ENCODE measurements at places on chromosomes 6 and 20. TPM values are rescaled to one million over a fixed set of nuclear protein-coding genes. Genes with fewer than 3 reads are reported as not detected.
A peak's percentile ranks its signal among the peaks of the same experiment; 100 is the strongest.

C6orf47 gene
- total RNA-seq, result 9.6 TPM

- peak; percentile 26 for DNase-seq
These were observed 23.6 kb upstream of the ANKRD60 start for GRCh38 chr20:58251979-58252591.

GRCh38 chr20:61804752-61805295 is 260.9 kb downstream of the TAF4 start:
- no peak for DNase-seq

DNA sequence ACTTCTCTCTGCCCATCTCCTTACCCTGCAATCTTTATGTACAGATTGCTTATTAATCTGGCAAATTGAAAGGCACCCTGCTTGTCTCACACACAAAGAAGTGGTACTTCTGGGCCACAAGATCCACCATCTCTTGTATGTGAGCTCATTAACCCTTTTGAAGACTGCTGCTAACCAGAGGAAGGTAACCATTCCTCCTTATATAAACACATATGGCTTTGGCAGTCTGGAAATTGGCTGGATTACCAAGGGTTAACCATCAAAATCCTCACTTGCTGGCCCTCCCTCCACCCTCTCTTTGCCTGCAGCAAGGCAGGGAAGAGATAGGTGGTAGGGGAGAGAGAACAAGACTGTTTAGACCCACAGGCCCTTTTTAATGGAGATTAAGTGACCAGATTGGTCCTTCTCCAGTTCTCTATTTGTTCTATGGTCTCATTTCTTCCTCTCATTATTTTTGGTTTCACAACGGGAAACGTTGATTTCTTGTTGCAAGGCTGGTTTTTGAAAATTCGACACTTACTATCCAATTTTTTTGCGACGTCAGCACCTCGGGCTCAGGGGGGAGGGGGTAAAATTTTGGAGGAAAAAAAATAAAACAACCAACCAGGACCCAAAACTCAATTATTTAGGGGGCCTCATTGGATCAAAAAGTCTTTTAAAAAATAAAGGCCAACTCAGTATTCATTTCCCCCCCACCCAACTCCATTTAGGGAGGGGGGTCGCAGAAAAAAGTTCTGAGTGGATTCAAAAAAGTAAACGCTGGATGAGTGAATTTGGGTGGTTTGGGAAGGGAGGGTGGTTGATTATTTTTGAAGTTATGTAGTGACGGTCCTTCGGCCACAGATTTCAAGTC is 859 bp downstream of the PPP1R10 start:
- DNase-seq, result peak; percentile 77

DNA sequence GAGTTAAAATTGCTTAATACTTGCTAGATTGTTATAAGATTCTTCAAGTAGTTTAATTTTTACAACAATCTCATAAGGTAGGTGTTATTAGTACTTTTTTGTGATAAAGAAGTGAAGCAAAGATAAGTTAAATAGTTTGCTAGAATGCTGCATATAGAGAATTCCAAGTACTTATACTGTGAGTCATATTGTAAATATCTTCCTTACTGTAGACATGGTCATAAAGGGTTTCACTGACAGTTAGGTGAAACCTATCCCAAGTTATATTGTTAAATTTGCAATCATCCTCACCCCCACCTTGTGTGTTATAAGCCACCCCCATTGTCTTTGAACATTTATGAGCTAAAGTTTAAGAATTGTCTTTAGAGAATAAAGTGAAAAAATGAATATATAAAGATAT is 142.0 kb downstream of the FAM83B start:
- DNase-seq, result no peak

DNA sequence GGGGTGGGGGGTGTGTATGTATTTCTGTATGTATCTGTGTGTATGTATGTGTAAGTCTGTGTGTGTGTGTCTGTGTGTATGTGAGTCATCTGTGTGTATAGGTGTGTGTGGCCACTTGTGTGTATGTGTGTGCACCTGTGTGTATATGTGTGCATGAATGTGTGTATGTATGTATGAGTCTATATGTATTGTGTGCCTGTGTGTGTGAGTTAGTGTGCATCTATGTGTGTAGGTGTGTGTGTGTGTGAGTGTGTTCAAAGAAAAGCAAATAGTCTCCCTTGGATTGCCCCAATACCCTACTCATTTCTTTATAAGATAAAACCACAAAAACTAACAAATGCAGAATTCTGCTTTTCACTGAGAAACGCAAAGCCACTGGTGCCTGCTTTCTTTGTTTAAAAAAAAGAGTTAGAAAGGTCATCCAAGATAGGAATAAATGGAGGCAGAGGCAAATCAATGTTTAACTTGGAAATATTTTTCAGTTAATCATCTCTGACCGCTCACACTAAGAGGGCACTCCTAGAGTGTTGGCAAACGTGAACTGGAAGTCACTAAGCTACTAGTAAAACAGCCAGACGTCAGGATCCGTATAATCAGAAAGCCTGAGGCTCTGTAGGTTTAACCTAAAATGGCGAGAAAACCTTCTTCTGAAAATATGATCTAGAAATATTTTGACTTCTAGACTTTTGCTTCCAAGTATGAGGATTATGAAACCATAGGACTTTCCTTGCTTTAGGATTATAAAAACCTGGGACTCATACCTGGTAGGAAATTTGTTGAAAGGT is 37.4 kb upstream of the JAG1 start:
- no peak for DNase-seq

DNA sequence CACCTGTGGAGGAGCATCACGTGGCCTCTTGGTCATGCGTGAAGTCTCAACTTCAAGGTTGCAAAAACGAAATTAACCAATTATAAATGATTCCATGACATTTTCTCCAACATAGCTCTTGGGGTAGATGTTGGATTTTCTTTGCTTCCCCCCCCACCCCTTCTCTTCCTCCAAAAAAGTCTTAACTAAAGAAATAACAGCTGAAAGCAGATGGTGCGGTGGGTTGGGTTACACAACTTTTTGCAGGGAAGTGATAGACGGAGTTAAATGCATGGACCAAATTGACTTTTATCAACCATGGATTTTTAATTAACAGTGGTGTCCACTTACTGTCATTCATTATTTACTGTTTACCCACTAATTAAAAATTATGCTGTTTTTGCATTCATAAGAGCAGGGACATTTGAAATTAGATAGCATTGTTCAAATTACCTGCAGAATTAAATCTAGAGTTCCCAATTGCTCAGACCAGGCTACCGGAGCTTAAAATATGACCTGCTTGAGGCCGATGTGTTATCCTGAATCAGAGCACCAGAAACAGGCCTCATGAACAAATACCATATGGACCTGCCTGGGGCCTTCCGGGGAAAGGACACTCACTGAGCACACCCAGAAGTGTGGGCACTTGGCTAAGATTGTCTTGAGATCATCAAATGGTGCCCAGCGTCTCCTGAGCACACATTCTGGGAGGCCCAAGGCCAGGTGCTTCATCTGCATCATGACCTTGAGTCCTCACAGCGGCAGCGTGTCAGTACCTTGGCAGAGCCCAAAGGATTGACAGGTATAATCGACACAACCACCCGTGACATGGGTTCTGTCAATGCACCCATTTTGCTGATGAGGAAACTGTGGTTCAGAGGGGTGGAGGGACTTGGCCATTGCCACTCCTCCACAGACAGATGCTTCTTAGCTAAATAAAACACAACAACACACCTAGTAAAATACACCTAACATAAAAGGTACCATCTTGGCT is 41.5 kb downstream of the APCDD1L start:
- no peak for DNase-seq

DNA sequence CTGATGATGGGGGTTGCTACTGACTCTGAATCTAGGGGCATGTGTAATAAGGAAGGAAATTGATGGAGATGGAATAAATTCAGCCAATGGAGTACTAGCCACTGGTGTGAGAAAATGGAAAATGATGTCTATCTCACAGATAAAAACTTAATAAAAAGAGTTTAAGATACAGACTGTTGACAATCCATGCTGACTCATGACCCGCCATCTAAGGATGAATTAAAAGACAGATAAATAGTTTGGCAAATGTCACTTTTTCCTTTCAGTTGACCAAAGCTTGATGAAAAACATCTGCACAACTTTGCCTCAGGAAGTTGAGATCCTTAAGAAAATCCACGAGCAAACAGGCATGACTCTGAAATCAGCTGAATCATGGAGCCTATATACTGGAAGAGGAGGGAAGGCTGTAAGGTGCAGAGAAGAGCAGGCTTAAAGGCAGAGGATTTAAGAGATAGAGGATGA is 82.6 kb upstream of the BMP5 start:
- DNase-seq, result no peak

Data from CD4-positive, alpha-beta T cell (primary cell).